ENCODE measurements at places on chromosomes 4 and X. TPM values are rescaled to one million over a fixed set of nuclear protein-coding genes. Genes with fewer than 3 reads are reported as not detected.

Gene PRAF2
- 13.2 TPM for total RNA-seq

Gene FAM9B
- not detected for total RNA-seq

Gene GUCY1B1
- total RNA-seq, result 0.24 TPM

Gene NMU
- total RNA-seq, result not detected

Gene NPFFR2
- total RNA-seq, result not detected

Gene PTPN13
- 3.2 TPM for total RNA-seq

Data from activated CD4-positive, alpha-beta memory T cell treated with anti-CD3 and anti-CD28 coated beads for 36 hours (primary cell).